ENCODE measurements at places on chromosomes 3 and 15. TPM values are rescaled to one million over a fixed set of nuclear protein-coding genes. Genes with fewer than 3 reads are reported as not detected.
A peak's percentile ranks its signal among the peaks of the same experiment; 100 is the strongest.

The GOLGA8N gene
- total RNA-seq = 11.1 TPM

The AP3B2 gene
- total RNA-seq = 0.22 TPM

The KIF7 gene
- 5.8 TPM for total RNA-seq

GRCh38 chr3:122105626-122106025, 50.5 kb downstream of the CD86 start:
- no peak for DNase-seq

DNA sequence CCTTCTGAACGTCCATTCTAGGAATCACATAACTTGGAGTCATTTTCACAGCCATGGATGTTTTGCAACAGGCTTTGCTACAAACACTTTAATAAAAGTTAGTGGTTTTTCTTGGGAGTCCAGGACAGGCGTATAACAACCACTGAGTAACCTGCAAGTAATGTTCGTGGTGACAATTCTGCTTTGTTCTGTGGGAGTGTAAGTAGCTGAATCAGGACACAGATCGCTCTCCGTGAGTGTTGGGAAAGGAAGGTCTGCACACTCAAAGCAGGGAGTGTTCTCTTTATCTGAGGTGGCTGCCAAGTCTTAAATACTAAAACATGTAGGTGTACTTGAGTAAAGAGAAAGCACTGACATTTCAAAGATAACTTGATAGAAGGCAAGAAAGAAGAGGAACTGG, 7.9 kb upstream of the BNC1 start:
- no peak for DNase-seq

- DNase-seq = no peak
Measured at GRCh38 chr3:34351882-34352777, 553.7 kb downstream of the PDCD6IP start.

DNA sequence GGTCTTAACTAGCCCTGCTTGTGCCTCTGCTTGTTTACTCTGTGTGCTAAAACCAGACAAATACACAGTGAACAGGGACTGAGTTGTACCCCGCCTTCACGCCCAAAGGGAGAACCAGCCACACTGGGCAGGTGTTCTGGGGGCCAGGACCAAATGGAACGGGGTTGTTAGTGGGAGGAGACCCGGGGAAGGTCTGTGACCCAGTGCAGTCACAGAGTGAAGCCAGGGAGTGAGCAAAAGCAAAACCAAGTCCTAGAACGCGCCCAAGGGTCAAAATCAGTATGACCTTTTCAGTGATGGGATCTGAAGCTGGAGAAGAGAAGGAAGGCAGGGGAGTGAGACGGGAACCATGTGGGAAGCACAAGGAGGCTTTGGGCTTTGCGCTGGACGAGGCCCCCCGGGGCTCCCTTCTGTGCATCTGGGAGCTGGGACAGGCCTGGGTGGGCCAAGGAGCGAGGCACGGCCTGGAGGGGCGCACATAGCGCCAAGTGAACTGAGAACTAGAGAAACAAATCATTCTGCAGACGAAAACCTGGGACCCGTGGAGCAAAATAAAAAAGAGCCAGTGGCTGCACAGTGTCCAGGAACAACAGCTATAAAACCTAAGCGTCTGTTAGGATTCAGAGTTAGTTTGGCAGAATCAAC, 78.3 kb upstream of the ALDH1A3 start:
- no peak for DNase-seq

DNA sequence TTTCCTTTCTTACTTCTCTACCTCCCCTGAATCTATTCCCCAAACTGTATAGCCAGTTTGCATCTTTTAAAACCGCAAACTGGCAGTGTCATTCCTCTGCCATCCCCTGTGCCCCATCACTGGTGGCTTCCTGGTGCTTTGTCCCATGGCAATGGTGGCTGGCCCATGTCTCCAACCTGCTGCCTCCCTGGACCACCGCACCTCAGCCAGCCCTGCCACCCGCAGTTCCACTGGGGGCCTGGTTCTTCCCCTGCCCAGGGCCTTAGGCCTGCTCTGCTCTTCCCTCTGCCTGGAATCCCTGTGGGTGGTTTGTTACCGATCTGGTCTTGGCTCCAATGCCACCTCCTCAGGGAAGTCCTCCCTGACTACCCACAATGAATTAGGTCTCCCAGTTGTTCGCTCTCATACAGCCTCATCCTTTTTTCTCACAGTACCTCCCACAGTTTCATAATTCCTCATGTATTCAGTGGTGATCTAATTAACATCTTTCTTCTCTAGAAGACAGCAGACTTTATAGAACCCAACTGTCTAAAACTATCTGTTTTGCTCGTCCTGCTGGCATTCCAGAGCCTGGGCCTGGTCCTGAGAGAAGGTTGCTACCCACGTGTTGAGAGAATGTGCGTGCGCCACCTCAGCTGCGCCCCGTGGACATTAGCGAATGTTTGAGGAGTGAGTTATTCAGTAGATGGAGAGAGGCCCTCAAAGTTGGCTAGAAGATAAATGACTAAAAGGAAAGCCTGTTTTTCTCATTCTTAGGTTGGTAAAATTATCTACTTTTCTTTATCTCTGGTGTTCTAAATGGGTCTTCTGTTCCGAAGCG, 130.1 kb downstream of the DNAJB8 start:
- peak; percentile 60 for DNase-seq

DNA sequence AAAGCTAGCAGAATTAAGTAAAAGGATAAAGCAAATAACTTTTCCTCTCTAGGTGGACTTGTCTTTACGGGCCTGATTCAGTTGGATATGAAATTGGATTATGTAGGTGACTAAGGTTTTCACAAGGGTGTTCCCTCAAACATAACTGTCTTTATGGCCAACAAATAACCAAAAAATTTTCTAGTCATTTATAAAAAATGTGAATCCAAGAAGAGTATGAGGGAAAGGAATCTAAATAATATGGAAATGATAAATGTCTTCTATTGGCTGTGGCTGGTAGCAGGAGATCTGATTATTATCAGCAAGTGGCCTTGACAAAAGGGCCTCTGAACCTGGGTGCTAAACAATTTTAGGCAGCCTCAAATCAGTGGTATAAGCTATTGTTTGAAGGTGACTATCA, 594.0 kb upstream of the UBE2E2 start:
- DNase-seq = no peak

- no peak for DNase-seq
Measured at GRCh38 chr15:58510715-58511598, 79.2 kb downstream of the LIPC start.

GRCh38 chr3:24523988-24524727, 29.5 kb upstream of the THRB start:
- DNase-seq = no peak

DNA sequence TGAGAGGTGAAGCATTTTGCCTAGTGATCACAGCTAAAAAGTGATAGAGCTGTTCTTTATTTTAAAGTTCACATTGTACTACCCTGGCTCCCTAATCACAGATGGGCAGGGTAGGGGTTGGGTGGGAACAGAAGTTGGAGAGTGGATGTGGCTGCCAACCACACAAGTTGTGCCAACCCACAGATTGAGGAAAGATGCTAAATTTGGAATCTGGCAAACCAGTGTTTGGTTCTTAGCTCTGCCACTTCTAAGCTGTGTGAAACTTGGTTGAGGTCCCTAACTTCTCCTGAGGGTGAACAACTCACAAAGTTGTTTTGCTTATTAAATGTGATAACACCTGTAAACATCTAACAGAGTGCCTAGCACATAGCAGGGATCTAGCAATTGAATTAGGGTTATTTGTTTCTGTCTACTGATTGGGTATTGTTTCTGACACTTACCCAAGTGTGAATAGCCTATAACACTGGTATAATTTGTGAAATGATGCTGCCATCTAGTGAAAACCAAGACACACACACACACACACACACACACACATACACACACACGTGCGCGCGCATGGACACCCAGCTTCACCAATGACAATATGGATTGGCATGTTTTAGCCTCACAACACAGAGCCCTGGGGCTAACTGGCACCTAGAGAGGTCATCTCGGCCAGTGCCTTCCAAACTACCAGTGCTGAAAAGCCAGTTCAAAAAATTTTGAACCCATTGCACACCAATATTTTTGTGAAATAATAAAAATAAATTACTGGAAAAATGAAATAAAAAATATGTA, 25.3 kb downstream of the ADGRG7 start:
- DNase-seq = no peak
